ENCODE measurements at places on chromosomes 1 and 21. TPM values are rescaled to one million over a fixed set of nuclear protein-coding genes. Genes with fewer than 3 reads are reported as not detected.
A peak's percentile ranks its signal among the peaks of the same experiment; 100 is the strongest.

Gene CLIC4
- 236 TPM for total RNA-seq

Gene CSTB
- total RNA-seq, result 33.2 TPM

DNA sequence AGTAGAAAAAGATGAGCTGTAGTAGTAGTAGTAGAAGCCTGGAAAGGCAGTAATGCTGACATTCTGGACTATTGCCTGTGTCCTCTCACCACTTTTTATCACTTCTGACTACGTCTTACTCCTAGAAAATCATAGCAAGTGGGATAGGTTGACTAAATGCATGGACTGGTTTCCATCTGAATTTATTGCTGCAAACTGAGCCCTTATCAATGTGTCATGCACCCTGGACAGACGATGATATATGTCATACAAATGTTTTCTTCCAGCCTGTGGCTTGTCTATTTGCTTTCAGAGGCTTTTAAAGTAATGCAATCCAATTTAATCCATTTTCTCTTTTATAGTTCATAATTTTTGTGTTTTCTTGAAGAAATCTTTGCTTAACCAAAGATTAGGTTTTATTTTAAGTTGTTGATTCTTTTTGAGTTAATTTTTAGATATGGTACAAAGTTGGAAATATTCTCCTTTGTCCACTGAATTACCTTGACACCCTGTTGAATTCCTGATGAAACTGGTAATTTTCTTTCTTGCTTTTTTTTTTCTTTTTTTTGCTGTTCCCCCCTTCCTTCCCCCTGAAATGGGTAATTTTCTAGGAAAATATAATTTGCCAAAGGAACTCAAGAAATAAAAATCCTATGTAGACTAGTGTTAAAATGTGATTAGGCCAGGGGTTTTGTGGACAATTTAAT lies 47.1 kb downstream of the PHACTR4 start:
- H3K36me3 ChIP-seq, result no peaks in the 10 kb centered on the region
- DNase-seq, result no peak
- H3K4me1 ChIP-seq, result no peaks in the 10 kb centered on the region
- H3K27ac ChIP-seq, result no peak overlapping the region
- no peaks in the 10 kb centered on the region for H3K27me3 ChIP-seq

- H3K4me3 ChIP-seq, result no peak overlapping the region
- no peaks in the 10 kb centered on the region for H3K27me3 ChIP-seq
- no peaks in the 10 kb centered on the region for H3K4me1 ChIP-seq
- no peak for DNase-seq
These were observed 313.2 kb downstream of the OLFM3 start for GRCh38 chr1:101683561-101683960.

Gene IFI44L
- total RNA-seq, result 8.4 TPM

- no peak overlapping the region for H3K27ac ChIP-seq
- H3K4me3 ChIP-seq, result no peak overlapping the region
- DNase-seq, result peak; percentile 34
- peaks cover 5% of the 10 kb centered on the region for H3K36me3 ChIP-seq
These were observed 5.6 kb upstream of the GPR25 start for GRCh38 chr1:200867018-200867811.

Gene LRRC8D
- total RNA-seq, result 24.2 TPM

Gene NPHS2
- total RNA-seq, result not detected

- DNase-seq, result no peak
- no peaks in the 10 kb centered on the region for H3K4me1 ChIP-seq
- H3K27me3 ChIP-seq, result no peaks in the 10 kb centered on the region
- H3K4me3 ChIP-seq, result no peak overlapping the region
- no peak overlapping the region for H3K27ac ChIP-seq
These were observed 234.1 kb downstream of the ADGRL2 start for GRCh38 chr1:82034812-82035211.

DNA sequence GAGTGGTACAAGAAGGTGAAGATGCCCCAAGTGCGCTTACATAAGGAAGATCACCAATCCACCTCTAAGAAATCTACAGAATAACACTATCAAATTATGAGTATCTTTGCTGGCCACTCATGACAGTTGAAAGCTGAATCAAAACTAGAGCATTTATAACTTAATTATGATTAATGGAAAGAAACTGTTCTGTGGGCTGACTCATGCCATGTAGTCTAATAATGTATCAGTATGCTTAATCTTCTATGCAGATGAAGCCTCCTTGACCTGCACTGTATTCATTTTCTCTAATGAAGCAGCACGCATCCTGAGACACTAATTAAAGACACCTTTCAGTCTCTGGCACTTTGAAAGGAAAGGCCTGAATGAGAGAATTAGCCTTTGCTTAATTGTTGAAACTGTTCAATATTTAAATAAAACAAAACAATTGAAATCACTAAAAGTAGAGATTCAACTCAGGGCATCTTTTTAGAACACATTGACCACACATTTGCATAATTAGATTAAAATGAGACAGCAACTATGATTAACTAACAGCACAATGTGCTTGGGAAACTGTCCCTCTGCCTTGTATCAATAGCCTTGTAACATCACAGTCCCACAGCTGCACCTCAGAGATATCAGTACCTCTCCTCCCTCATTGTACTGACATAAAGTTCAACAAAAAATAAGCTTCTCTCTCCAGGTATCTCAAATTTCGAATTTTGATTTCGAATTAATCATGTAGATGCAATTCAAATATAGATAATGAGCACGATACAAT lies 105.6 kb downstream of the NTPCR start:
- DNase-seq, result no peak
- H3K4me1 ChIP-seq, result no peaks in the 10 kb centered on the region
- H3K4me3 ChIP-seq, result no peak overlapping the region

Gene APH1A
- total RNA-seq, result 95.0 TPM

DNA sequence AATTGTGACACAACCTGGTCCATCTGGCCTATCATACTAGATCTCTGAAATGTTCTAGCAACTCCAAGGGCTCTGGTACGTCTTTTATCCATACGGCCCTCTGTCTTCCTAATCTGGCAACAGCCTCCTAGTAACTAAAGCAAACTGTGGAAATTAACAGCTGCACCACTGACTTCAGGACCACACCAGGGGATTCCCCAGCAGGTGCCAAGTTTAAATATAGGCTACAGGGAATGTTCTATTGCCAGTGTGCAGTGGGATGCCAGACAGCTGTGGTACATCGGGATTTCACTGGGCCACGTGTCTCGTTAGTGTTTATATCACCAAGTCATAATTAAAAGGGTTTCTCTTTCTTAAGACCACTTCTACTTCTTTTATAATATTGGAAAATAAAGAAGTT lies 94.3 kb downstream of the RGS2 start:
- H3K27me3 ChIP-seq, result no peaks in the 10 kb centered on the region
- H3K36me3 ChIP-seq, result no peaks in the 10 kb centered on the region
- no peak for DNase-seq
- H3K4me3 ChIP-seq, result no peak overlapping the region
- H3K27ac ChIP-seq, result no peak overlapping the region

- no peaks in the 10 kb centered on the region for H3K36me3 ChIP-seq
- no peak overlapping the region for H3K4me3 ChIP-seq
- no peak for DNase-seq
- no peaks in the 10 kb centered on the region for H3K27me3 ChIP-seq
- H3K27ac ChIP-seq, result no peak overlapping the region
These were observed 112.3 kb downstream of the ACTL8 start for GRCh38 chr1:17867470-17867869.

DNA sequence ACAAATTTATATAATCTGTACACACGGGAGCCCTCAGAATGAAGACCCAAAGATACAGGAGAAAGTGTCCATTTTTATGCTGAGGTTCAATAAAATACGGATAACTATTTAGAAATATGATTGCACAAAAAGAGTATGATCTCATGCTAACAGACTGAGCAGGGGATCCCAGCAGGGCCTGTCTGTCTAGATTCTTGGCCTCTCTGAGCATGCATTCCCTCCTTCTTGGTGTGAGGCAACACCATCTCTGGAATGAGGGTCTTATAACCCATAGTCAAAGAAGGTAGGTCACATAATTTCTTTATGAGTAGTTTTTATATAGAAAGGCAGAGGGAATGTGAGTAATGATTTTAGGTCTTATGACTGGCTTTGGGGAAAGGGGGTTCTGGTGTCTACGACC lies 5.4 kb downstream of the PRMT6 start:
- no peak overlapping the region for H3K27ac ChIP-seq
- peaks cover 9% of the 10 kb centered on the region for H3K36me3 ChIP-seq
- no peaks in the 10 kb centered on the region for H3K27me3 ChIP-seq
- peaks cover 7% of the 10 kb centered on the region for H3K4me1 ChIP-seq

DNA sequence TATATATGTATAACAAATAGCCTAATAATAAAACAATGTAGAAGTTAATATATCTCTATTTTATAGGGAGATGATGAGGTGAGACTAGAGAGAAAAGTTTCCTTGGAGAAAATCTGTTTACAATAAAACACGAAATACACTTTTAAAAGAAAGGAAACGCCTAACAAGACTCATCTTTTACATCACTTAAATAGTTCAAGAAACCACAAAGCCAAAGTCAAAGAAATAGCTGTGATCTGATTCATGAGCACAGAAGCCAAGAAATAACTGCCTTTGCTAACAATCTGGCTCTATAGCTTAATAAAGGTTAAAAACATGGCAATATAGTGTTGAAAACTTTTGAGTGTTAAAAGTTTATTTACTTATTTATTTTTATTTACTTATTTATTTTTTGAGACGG lies 61.5 kb downstream of the TOR3A start:
- peaks cover 3% of the 10 kb centered on the region for H3K4me1 ChIP-seq
- H3K27ac ChIP-seq, result no peak overlapping the region
- no peak overlapping the region for H3K4me3 ChIP-seq
- DNase-seq, result no peak

DNA sequence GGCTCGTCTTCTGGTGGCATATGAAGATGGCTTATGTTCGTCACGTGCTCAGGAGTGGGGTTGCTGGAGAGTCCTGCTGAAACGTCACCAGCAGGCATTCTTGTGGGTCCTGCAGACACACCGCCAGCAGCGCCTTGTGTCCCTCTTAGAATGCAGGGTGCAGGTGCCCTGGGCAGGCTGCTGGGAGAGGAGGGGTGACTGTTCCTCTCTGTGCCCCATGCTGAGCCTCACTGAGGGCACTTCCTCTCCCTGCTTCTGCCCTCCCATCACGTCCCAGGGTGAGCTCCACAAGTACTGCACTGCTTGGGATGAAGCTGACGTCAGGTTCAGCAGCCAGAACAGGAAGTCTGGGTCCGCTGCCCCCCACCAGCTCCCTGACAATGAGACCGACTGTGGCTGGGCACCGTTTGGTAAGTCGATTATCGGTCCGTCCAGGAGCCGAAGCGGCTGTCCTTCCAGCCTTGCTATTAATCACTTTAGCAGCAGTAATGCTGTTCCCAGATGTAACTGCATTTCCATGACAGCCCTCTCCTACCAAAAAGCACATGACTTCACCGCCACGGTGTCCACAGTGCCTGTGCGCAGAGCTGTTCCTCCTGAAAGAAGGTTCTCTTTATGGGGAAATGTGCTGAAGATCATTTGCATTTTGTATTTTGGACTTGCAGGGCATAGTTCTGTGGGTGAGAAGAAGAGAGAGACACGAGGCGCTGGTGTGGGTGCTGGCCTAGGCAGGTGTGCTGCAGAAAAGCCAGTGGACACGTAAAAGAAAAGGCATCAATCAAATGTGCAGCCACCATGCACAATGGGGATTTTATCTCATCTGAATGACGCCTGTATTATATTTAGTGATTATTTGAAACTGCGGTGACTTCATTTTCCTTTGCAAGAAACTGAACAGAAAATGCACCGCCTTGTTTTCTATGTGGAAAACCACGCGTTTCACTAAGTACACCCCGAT lies 21.0 kb downstream of the SLC37A1 start:
- no peak for DNase-seq
- H3K4me1 ChIP-seq, result no peaks in the 10 kb centered on the region
- H3K36me3 ChIP-seq, result no peaks in the 10 kb centered on the region
- no peak overlapping the region for H3K27ac ChIP-seq
- no peaks in the 10 kb centered on the region for H3K27me3 ChIP-seq

- H3K4me1 ChIP-seq, result peaks cover 13% of the 10 kb centered on the region
- no peak overlapping the region for H3K4me3 ChIP-seq
- peak; percentile 35 for DNase-seq
- no peaks in the 10 kb centered on the region for H3K27me3 ChIP-seq
- H3K36me3 ChIP-seq, result no peaks in the 10 kb centered on the region
These were observed 18.6 kb upstream of the BCL10 start for GRCh38 chr1:85295006-85295431.

Gene NBPF8
- total RNA-seq, result 8.4 TPM

Gene TMEM125
- total RNA-seq, result 41.0 TPM

DNA sequence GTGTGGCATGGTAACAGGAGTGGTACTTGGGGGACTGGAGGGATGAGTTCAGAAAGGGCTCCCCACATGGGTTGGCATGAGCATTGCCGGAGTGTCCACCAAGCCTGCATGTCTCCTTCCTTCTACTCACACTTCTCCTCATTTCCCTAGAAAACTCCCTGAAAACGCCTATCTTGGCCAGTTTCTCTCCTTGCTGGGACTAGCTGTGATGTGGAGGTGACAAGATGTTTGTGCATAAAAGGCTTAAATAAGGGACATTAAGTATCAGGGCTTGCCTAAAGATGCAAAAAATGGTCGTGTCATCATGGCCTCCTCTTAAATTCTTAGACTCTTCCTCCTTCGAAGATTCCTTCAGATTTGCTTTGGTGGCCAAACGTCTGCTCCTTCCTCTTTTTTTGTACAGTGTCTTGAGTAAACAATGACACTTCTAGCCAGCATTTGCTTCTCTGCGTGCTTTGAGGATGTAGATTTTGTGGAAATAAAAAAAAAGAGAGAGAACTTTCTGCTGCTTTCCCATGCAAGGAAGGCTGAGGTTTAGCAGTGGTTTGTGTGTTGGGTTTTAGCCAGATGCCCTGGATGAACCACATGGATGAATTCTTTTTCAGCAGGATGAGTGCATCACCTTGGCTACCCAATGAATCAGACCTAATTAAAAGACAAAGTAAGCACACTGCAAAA lies 239.1 kb upstream of the IRF2BP2 start:
- peaks cover 8% of the 10 kb centered on the region for H3K4me1 ChIP-seq
- no peaks in the 10 kb centered on the region for H3K36me3 ChIP-seq
- H3K27me3 ChIP-seq, result no peaks in the 10 kb centered on the region
- H3K27ac ChIP-seq, result peak overlapping the region; percentile 61
- H3K4me3 ChIP-seq, result no peak overlapping the region

Gene ACBD3
- 39.7 TPM for total RNA-seq

DNA sequence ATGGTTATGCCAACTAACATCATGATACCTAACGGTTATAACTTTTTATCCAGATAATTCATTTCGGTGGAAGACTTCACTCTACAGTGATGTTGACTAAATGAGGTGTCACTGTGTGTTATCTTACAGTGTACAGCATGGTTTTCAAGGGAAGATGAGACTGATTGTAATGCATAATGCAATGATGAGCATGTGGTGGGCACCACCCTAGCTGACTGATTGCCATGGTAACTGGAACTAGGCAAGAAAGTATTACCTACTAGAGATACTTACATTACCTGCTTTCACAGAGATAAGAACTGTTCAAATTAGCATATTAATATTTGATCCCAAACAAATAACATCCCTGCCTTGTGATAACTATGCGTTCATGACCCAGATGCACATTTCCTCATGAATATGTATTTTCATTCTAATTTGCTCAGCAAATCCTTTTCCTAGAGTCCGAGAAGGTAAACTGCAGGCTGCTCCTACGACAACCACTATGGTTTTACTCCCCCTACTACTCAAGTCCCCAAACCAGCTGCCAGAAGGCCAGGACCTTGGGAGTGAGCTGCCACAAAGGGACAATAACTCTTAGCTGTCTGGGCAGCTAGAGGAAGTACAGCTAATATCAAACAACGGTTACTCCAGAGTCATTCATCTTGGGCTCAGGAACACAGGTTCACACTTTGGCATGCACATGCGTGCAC lies 29.2 kb downstream of the TRABD2B start:
- no peaks in the 10 kb centered on the region for H3K27me3 ChIP-seq
- no peak overlapping the region for H3K27ac ChIP-seq
- H3K4me3 ChIP-seq, result no peak overlapping the region
- no peaks in the 10 kb centered on the region for H3K4me1 ChIP-seq
- no peaks in the 10 kb centered on the region for H3K36me3 ChIP-seq

- no peak for DNase-seq
- no peak overlapping the region for H3K4me3 ChIP-seq
- no peaks in the 10 kb centered on the region for H3K36me3 ChIP-seq
- no peaks in the 10 kb centered on the region for H3K4me1 ChIP-seq
These were observed 204.1 kb upstream of the PTGFR start for GRCh38 chr1:78286686-78287085.

All from lung (tissue), 17 donors.